ENCODE measurements at places on chromosomes 11 and 22.

DNA sequence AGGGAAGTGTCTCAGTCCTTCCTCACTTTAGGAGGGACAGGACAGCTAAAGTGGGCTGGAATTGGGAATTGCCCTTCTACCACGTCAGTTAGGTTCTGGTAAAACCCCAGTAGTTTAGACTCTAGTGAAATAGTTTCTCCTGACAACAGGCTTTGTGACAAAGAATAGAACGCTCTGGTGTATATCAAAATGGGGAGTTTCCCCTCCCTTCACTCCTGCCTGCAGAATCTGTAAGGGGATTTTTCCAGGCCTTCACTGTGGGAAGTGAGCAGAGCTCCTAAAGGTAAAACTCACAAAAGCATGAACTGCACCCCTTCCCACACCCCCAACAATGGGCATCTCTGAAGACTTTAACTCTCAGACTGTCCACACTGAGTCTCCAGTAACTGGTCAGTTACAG, 460.9 kb upstream of the LRRC4C start:
- no peak for DNase-seq

GRCh38 chr11:8757047-8757446, 74.5 kb downstream of the RPL27A start:
- no peak for DNase-seq

- peak; percentile 62 for DNase-seq
Observed at GRCh38 chr22:29344137-29344536, 28.6 kb upstream of the RASL10A start.

DNA sequence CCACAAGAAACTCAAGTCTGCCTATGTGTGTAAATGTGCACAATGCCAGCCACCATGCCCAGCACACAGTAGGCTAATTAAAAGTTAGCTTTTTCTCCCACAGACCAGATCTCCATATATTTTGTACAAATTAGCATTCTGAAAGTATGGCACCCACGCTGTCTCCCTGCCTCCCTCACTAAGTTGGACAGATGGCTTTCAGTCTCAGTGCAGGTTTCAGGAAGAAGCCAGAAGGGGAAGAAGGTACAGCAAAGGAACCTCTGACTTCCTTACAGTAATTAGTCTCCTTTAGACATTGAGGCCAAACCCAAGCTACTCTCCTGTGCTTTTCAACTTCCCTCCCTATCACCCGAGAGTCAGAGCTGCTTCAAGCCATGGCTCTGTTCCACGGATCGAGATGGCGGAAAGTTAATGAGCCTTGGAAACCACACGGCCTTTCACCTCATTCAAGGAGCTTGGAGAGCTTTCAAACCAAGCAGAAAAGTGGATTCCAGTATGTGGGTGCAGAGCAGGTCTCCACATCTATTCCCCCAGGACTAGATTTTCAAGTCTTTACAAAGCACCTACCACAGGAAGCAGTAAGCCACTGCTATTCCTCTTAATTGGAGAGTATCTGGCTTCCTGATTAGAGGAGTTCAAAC, 221.1 kb upstream of the NARS2 start:
- no peak for DNase-seq

DNA sequence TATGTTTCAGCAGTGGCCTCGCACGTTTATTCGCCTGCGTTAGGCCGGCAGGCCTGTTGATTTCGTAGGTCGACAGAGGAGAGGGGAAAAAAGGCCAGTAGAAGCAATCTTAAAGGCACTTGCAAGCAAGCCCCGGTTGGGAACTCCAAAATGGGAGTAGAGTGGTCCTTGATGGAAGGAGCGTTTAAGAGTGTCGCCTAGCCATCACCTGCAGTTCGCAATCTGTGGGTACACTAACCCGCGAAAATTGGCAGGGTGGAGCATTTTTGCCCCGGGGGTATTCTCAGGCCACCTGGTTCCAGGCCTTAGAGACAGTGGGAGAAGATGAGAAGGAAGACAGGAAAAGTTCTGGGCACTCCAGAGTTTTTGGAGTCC, 1.1 kb downstream of the EWSR1 start:
- DNase-seq, result peak; percentile 40

DNA sequence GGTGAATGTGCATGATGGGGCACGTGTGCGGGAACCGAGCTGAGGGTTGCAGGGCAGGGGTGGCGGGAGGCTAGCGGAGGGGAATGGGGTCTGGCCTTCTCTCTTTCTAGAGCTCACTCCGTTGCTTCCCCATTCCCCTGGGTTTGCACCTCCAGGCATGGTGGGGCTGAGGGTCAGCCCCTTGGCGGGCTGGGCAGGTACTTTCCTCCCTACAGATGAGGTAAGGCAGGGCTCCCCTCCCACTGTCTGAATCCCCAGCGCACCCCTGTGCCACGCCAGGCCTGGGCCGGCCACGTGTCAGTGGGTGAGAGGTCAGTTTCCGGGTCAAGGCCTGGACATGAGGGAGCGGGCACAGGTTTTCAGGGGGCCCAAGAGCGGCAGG, 8.9 kb downstream of the SUSD2 start:
- no peak for DNase-seq

DNA sequence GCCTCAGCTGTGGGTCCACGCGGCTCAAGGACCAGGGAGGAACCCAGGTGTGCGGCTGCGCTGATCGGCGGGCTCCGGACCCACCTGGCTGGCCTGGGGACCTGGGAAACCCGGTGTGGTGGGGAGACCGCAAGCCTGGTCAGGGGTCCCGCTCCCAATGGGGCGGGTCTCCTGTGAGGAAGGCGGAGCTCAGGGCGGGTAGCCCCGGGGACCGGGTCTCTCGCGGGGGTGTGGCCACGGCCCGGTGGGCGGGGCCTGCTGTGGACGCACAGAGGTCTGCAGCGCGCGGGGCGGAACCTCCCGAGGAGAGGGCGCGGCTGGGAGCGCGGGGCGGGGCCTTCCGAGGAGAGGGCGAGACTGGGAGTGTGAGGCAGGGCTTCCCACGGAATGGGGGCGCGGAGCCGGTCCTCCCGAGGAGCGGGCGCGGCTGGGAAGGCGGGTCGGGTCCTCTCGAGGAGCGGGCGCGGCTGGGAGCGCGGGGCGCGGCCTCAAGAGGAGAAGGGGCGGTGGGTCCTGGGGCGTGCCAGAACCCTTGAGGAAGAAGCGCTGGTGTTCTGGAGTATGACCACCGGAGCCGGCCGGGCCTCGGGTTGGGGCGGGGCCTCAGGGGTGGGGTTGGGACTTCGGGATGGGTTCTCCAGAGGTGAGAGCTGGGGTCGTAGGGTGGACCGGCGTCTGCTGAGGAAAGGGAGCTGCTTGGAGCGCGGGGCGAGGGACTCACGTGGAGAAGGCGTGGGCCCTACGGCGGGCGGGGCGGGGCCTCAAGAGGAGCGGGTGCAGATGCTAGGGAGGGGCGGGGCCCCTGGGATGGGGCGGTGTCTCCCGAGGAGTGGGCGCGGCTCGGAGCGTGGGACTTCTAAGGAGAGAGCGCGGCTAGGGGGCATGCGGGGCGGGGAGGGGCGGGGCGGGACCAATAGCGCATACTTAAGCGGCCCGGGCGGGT, 20.8 kb downstream of the DGCR6L start:
- peak; percentile 79 for DNase-seq

GRCh38 chr11:47057365-47057764, 119.3 kb downstream of the ARFGAP2 start:
- no peak for DNase-seq

- peak; percentile 63 for DNase-seq
Observed at GRCh38 chr11:67055812-67056211, 835 bp upstream of the RHOD start.

DNA sequence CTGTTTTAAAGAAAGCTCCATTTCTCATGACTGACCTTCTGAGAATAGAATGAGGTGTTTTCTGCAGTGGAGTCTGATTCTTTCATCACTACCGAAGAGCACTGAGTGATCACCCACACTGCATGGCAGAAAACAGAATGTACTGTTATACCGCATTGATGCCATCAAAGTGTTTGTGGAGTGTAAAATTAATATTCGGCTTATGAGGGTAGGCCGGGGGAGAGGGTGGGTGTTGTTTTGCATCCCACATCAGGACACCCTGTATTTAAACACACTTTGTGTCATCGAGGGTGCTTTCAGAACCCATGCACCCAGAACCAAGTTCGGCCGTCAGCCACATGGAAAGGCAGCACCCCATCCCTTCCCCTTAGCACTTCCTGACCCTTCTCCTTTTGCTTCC, 41.3 kb upstream of the ETS1 start:
- no peak for DNase-seq

GRCh38 chr11:64220798-64221197, 5.2 kb downstream of the TRPT1 start:
- no peak for DNase-seq

DNA sequence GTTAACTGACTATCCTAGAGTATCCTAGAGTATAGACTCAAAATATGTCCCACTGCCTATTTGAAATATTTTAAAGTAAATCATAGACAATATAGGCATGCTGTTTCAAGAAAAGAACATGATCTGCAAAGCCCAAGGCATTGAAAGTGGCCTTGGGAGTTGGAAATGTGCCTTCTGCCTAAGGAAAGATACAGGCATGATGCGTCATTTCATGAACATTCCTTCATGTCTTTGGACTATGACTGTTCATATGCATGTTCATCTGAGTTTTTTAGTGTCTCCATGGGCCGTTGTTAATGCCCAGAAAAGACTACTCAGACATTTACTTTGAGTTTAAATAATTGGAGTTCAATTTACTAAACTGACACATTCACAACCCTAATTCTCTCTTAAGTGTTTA, 69.7 kb upstream of the PRDM11 start:
- no peak for DNase-seq
